ENCODE measurements at places on chromosomes 1 and 21. TPM values are rescaled to one million over a fixed set of nuclear protein-coding genes. Genes with fewer than 3 reads are reported as not detected.

DNA sequence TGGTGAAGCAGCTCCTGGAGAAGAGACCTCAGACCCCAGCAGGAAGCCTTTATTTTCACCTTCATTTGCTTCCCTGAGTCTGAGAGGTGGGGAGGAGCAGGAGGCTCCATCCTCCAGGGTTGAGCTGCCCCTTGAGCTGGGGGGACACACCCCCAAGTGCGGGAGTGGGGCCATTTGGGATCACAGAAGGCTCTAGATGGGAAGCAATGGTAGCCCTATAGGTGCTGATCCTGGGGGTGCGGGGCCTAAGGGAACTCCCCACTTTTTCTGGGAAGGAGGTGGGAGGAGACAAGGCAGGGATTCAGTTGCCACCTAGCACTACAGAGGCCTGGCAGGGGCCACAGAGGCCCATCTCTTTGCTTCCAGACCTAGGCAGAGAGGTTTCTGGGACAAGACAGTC, 247.9 kb upstream of the CSF3R start:
- no peak overlapping the region for H3K4me3 ChIP-seq
- H3K27me3 ChIP-seq: peaks cover 15% of the 10 kb centered on the region
- H3K4me1 ChIP-seq: no peaks in the 10 kb centered on the region
- H3K27ac ChIP-seq: no peak overlapping the region

DNA sequence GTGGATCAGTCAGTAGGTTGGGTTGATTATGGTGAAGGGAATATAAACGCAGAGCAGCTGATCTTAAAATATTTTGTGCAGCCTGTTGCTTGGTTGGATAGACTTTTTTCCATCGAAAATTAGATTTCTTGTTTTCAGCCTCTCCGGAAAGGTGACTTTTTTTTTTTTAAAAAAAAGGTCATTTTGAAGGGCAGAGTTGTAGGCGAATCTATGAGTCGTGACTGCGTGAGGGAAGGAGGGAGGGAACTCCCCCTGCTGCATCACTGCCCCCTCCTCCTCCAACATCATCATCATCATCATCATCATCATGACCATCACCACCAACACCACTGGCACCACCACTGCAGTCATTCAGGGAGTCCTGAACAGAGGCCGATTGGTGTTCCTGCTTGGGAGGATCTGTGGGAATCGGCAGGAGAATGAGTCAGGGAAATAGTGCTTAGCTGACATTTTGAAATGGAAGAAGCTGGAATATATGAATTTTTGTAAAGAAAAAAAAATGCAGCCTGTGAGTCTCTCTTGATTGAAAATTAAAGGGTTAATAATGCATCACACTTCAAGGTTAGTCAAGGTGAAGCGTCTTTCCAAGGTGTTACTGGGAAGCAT, 1.2 kb downstream of the ATP1B1 start:
- peaks cover 19% of the 10 kb centered on the region for H3K4me1 ChIP-seq
- no peaks in the 10 kb centered on the region for H3K27me3 ChIP-seq
- peak overlapping the region; percentile 95 for H3K27ac ChIP-seq

- no peak overlapping the region for H3K27ac ChIP-seq
- no peaks in the 10 kb centered on the region for H3K27me3 ChIP-seq
- H3K4me3 ChIP-seq: no peak overlapping the region
- H3K36me3 ChIP-seq: no peaks in the 10 kb centered on the region
- DNase-seq: no peak
These were observed 101.5 kb downstream of the DDX20 start for GRCh38 chr1:111857194-111857651.

- DNase-seq: peak; percentile 76
- no peak overlapping the region for H3K4me3 ChIP-seq
- H3K27ac ChIP-seq: no peak overlapping the region
- H3K36me3 ChIP-seq: no peaks in the 10 kb centered on the region
These were observed 185.2 kb downstream of the FAF1 start for GRCh38 chr1:50774759-50775351.

- no peaks in the 10 kb centered on the region for H3K36me3 ChIP-seq
- no peaks in the 10 kb centered on the region for H3K4me1 ChIP-seq
- no peaks in the 10 kb centered on the region for H3K27me3 ChIP-seq
- DNase-seq: no peak
These were observed 2.5 kb upstream of the TRPM2 start for GRCh38 chr21:44350773-44351481.

GRCh38 chr1:61442544-61442943, 282.4 kb downstream of the TM2D1 start:
- H3K4me3 ChIP-seq: no peak overlapping the region
- H3K27ac ChIP-seq: no peak overlapping the region
- no peak for DNase-seq
- H3K27me3 ChIP-seq: no peaks in the 10 kb centered on the region

DNA sequence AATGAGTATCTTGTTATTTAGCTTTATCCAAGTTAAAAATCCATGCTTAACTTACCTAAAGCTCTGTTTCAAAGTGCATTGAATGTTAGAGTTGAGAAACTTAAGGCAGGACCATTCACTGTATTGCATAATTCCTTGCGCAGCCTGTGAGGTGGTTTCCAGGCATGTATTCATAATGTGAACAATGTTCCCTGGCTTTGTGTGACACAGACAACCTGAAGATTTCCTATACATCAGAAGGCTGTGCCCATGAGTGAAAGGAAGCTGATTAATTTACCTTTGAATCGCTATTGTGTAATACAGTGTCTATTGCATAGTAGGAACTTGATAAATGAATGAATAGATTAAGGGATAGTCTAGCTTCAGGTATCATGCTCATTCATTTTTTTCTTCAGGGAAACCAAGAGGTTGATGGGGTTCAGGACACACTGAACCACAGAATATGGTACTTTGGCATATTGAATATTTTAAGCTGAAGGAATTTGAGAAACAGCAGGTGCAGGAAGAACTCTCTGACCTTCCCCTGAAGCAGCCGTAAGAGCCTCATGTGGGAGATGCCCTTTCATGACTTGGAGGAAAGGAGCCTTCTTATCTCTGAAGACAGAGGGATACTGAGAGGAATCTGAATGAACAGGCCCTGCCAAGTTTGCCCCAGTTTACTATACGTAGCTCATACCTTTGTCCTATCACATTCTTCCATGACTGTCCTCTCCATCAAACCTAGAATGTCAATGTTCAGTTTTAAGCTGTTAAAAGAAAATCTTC, 88.6 kb upstream of the GNG12 start:
- no peak for DNase-seq
- no peak overlapping the region for H3K27ac ChIP-seq
- H3K27me3 ChIP-seq: no peaks in the 10 kb centered on the region
- no peaks in the 10 kb centered on the region for H3K4me1 ChIP-seq
- no peaks in the 10 kb centered on the region for H3K36me3 ChIP-seq
- H3K4me3 ChIP-seq: no peak overlapping the region

- no peaks in the 10 kb centered on the region for H3K27me3 ChIP-seq
- H3K36me3 ChIP-seq: no peaks in the 10 kb centered on the region
- peaks cover 7% of the 10 kb centered on the region for H3K4me1 ChIP-seq
- H3K4me3 ChIP-seq: no peak overlapping the region
- DNase-seq: no peak
These were observed 9.5 kb downstream of the SH3BGRL3 start for GRCh38 chr1:26289158-26290059.

TNFRSF14 gene
- 2.7 TPM for total RNA-seq

GRIK1 gene
- 3.0 TPM for total RNA-seq
